Stimulated activated CD8-positive, alpha-beta memory T cell treated with anti-CD3 and anti-CD28 coated beads, Interleukin-15, amount 100 ng/mL, for 4 hours (primary cell): ENCODE measurements at places on chromosomes 2 and 18.

GRCh38 chr2:101461381-101461780, 13.5 kb downstream of the RFX8 start:
- DNase-seq, result no peak

DNA sequence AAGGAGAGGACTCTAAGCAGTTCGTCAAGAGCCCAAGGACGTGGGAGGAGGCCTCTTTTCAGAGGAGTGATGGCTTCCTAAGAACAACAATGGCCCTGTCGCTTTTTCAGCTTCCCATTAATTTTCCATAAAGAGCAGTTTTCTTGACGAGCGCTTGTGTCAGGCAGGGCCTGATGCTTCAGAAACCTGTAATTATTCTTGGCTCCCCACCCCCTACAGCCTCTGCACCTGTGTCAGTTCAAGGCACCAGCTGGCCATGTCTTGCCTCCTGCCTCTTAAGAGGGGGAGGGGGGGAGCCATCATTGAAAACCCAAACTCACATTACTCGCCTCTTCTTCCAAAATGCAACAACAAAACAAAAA, 32.3 kb downstream of the KLF7 start:
- no peak for DNase-seq

GRCh38 chr2:51695531-51695930, 663.6 kb upstream of the NRXN1 start:
- DNase-seq, result no peak

- DNase-seq, result no peak
Measured at GRCh38 chr2:97657986-97658690, 5.7 kb downstream of the ACTR1B start.

- no peak for DNase-seq
Measured at GRCh38 chr2:46414701-46415100, 64.7 kb upstream of the TMEM247 start.

DNA sequence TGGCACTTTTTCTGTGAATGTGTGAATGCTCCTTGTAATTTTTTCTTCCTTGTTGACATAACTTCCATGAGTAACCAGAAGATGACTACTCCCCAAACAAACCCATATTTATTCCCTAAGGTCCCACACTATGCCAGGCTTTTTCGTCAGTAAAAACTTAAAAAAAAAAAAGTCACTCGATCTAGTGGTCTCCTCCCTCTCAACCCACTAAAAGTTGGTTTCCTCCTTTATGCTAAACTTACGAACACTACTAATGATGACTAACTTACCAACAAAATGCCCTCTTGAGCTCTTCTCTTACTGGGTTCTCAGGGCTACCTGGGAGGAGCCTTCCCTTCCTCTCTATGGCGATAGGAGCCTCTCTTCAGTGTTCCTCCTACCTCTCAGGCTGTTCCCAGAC, 18.2 kb downstream of the ACVR1 start:
- no peak for DNase-seq

DNA sequence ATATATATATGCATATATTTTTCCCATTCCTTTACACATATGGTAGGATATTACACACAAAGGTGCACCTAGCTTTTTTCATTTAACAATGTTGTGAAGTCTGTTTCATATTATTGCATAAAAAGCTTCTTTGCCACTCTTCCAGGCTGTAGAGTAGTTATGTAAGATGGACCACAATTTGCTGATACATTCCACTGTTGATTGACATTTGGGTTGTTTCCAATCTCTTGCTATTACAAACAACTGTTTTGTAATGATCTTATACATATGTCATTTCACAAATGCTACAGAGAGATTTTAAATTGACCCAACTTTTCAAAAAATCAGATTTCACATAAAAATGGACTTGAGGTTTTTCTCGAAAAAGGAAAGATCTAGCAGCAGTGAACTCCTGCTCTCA, 301.4 kb downstream of the CDCA7 start:
- no peak for DNase-seq

DNA sequence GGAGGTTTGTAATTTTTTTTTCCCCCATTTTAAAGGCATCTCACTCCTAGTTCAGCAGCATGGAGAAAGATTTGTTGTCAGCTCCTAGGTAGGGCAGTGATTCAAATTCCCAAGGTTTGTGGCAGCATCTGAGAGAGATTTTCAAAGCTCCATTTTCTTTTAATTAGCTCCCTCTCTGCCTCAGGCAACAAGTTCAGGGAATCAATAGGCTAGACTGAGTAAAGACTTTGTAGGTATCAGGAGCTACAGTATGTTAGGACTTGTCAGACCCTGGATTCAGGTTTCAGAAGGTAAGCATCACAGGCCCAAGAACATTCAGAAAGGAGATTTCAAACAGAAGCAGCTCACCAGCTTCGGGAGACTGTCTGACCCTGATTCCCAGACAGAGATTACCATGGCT, 273.3 kb upstream of the ERBB4 start:
- no peak for DNase-seq

- DNase-seq, result no peak
Measured at GRCh38 chr18:45932708-45933107, 34.4 kb downstream of the EPG5 start.

DNA sequence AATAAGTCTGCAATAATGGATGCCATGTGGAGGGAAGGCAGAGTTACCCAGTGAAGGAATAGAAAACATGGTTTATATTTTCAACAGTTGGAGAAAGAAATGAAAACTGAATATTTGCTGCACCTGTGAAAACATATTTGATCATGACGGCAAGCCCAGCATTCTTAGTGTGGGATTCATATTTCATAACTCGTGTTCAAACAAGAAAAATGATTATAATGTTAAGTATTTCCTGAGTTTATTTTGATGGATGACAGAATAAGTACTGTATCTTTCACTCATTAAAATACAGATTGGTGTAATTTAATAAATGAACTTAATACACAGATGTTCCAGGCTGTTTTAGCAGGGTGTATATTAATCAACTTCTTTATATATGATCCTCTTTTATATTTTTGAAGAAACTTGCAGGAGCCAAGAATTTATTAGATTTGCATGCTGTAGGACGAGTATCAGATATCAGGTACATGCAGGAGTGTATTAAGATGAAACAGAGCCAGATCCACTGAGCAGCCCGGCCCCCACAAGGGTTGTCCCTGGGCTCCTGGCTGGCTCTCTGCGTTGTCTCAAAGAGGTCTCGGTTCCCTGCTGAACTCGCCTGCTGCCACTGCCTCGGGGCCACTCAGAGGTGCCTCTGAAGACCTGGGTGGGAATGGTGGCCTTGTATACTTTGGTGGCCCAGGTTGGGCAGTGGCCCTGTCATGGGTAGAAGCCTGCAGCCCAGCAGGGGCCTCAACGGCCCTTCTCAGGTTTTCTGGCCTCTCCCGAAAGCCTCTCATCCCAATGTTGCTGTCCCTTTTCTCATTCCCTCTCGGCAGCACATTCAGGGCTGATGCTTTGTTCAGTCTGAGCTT, 95.0 kb upstream of the LDAH start:
- no peak for DNase-seq

DNA sequence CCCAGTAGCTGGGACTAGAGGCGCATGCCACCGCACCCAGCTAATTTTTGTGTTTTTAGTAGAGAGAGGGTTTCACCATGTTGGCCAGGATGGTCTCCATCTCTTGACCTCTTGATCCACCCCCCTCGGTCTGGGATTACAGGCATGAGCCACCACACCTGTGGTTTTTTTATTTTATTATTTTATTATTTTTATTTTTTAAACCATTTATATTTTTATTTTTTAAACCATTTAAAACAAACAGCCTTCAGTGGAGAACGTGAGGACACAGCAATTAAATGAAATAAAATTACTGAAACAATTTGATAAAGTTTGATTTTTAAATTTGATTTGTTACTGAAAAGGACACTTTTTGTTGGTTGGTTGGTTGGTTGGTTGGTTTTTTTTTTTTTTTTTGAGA, 181.0 kb downstream of the AGAP1 start:
- no peak for DNase-seq

DNA sequence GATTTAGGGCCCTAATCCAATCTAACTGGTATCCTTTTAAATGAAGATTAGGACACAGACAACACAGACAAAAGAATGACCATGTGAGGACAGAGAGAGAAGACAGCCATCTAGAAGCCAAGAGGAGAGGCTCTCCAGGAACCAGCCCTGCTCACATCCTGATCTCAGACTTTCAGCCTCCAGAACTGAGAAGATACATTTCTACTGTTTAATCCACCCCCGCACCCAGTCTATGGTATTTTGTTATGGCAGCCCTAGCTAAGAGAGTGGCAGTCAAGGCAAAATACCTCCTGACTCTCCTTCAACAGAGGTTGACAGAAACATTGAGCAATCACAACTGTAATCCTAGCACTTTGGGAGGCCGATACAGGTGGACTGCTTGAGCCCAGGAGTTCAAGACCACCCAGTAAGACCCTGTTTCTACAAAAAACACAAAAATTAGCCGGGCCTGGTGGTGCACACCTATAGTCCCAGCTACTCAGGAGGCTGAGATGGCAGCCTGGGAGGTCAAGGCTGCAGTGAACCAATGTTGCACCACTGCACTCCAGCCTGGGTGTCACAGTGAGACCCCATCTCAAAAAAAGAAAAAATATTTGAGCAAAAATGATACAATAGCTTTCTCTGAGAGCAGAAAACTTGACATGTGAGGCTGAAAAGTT, 34.7 kb downstream of the WDR33 start:
- no peak for DNase-seq

DNA sequence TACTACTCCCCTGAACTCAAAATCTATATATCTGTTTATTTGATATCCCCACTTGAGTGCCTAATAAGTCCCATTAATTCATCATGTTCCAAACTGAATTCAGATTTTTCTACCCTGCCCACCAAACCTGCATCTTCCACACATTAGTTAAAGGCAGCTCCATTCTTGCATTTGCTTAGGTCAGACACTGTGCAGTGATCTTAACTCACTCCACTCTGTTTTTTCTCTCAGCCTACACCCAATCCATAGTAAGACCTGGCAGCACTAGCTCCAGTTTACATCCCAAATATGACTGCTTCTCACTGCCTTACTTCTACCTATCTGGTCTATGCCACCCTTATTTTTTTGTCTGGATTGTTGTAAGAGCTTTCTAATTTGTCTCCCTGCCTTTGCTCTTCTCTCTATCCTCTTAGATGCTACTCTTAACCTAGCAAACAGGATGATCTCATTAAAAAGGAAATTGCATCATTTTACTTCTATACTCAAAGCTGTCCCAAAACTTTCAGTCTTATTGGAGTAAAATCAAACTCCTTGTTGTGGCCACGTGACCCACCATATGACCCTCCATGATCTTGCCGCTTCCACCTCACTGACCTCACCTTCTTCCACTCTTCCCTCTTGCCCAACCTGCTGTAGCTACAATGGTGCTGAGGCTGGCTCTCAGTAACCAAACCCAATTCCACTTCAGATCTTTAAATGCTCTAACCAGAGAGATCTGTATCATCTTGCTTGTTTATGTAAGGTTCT, 274.9 kb upstream of the FANCL start:
- DNase-seq, result no peak

GRCh38 chr2:230701308-230701707, 11.3 kb upstream of the CAB39 start:
- no peak for DNase-seq

GRCh38 chr18:36217348-36217747, 30.1 kb downstream of the MOCOS start:
- no peak for DNase-seq

- DNase-seq, result no peak
Measured at GRCh38 chr2:159275111-159275510, 11.4 kb downstream of the WDSUB1 start.

- no peak for DNase-seq
Measured at GRCh38 chr2:166372046-166372445, 3.7 kb downstream of the SCN9A start.

- no peak for DNase-seq
Measured at GRCh38 chr18:68505178-68505574, 209.7 kb downstream of the TMX3 start.

DNA sequence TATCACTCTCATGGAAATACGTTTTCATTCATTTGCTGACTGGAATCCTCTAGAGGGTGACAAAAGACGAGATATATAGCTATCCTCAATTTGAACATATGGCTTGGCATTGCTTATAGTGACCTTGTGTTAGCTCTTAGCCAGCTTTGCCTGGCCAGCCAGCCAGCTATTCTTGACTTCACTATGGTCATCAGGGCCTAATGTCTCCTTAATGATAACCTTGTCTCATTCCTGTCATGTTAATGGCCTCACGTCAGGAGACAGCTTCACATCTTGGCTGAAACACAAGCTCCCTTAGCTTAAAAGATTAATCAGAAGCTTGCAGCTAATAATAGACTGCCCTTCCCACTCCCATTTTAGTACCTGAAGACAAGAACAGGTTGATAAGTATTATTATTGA, 1517.5 kb upstream of the PIK3C3 start:
- no peak for DNase-seq

GRCh38 chr2:100976645-100977391, 25.3 kb upstream of the RPL31 start:
- DNase-seq, result no peak

- DNase-seq, result no peak
Measured at GRCh38 chr2:128404709-128405466, 86.2 kb upstream of the HS6ST1 start.

- no peak for DNase-seq
Measured at GRCh38 chr18:59387687-59388565, 28.9 kb upstream of the LMAN1 start.

GRCh38 chr2:120535081-120535480, 189.1 kb downstream of the INHBB start:
- no peak for DNase-seq

GRCh38 chr18:21115519-21116411, 4.2 kb upstream of the ROCK1 start:
- no peak for DNase-seq

DNA sequence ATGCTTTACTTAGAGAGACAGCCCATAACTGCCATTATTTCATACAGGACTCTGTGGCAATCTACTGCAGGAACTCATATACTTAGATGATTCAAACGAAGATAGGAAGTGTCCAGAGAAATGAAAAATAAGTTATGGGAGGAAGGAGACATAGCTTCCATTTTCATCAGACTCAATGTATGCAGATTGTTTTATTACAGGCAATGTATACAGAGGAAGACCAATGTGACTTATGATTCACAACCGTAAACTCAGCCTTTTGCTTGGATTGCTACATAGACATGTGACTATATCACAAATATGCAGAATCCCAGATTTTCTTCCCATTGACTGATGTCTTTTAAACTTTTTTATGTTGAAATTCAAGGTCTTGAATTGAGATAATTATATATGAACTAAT, 793.4 kb downstream of the SATB2 start:
- DNase-seq, result no peak

DNA sequence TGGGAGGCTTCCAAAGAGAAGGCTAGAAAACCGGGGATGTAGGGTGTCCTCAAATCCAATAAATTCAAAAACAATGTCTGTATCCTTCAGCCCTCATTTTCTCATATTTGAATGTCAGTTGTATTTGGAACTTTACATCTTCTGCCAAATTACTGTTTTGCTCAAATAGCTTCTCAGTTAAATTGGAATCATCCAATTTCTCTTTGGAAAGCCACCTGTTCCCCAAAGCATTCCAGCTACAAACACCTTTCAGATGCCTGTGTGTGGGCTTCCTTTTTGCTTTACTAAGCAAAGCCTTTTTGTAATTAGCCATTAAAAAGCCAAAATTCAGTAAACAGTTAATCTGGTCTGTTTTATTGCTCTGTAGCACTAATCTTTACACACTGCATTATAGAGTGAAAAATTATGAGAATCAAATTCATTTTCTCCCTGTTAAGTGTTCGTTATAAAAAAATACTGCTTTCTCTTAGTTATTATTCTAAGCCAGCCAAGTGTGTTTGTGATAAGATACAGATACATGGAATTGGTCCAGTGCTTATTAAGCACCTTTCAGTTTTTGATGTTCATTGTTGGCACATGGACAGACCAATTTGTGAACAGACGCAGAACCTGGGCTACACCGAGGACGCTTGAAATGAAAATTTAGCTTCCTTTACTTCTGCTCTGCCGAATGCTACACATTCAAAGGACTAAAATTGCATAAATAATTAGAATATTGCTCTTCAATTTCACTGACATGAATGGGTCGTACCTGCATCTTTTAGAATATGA, 151.6 kb downstream of the RTN4 start:
- no peak for DNase-seq
